IPS DF 19.7 (cell line): ENCODE measurements at places on chromosomes 6 and 20.

DNA sequence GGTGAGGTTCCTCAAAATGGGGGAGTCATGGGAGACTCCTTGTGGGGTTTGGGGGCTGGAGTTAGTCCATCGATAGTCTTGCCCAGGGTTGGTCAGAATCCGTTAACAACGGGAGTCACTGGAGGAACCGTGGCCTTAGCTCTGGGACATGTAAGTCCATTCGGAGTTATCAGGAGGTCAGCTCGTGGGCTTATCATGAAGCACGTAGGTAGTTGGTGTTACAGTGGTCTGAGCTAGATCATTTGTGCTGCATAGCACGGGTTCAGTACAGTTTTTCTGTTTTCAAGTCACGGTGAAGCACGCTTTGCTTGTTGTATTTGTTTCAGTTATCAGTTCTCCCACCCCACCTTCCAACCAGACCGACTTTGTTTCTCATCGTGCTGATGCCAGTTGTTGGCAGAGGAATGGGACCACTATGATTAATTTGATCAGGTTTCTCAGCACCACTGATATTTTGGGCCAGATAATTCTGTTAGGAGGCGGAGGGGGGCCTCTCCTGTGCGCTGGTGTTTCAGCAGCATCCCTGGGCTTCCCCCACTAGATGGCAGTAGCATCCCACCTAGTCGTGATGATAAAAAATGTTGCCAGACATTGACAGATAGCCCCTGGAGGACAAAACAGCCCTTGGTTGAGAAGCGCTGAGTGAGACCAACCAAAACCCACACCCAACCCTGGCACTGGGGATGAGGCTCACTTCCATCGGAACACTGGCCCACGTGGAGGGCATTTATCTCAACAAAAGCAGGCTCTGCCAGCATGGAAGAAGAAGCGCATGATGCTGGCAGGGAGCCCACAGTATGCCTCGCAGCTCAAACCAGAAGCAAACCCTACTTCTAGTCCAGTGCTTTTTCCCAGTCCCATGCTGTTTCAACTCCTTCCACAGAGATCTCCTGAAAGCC, 2.2 kb upstream of the APMAP start:
- DNase-seq: peak; percentile 25

DNA sequence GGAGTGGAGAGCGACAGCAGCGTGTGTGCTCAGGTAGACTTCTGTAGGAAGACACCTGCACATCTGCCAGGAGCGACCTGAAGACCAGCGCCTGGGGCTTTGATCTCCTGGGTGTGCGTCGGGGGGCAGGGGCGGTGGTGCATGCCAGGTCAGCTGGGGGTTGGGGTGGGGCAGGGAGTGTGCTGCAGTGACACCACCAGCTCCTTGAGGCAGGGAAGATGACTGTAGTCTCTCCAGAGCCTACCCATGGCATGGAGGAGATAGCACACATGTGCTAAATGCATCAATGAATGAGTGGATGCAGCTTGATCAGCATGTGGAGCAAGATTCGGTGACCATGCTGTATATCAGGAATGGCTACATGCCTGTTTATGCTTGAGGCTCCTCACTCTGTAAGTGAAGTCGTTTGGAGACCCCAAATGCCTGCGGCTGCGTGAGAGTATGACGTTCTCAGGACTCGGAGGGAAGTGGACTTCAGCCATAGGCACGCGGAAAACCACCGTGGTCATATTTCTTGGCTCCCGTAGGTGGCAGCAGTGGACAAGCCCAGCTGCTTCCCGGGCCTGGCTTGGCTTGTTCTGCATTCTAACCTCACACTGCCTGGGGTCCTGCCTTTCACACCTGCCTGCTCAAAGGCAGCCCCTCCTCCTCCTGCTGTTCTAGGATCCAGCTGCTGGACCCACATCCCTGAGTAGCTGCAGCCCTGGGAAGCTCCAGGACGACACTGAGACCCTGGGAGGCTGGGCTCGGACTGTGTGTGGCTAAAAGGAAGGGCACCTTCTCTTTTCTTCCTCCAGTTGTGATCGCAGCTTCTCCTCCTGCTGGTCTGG, 39.4 kb upstream of the KCNK16 start:
- peak; percentile 80 for DNase-seq

- DNase-seq: no peak
Observed at GRCh38 chr6:56604186-56604585, 38.5 kb downstream of the DST start.

- peak; percentile 25 for DNase-seq
Observed at GRCh38 chr6:24401458-24401857, 1.3 kb upstream of the MRS2 start.

- no peak for DNase-seq
Observed at GRCh38 chr20:42604998-42605956, 584.4 kb downstream of the PTPRT start.

DNA sequence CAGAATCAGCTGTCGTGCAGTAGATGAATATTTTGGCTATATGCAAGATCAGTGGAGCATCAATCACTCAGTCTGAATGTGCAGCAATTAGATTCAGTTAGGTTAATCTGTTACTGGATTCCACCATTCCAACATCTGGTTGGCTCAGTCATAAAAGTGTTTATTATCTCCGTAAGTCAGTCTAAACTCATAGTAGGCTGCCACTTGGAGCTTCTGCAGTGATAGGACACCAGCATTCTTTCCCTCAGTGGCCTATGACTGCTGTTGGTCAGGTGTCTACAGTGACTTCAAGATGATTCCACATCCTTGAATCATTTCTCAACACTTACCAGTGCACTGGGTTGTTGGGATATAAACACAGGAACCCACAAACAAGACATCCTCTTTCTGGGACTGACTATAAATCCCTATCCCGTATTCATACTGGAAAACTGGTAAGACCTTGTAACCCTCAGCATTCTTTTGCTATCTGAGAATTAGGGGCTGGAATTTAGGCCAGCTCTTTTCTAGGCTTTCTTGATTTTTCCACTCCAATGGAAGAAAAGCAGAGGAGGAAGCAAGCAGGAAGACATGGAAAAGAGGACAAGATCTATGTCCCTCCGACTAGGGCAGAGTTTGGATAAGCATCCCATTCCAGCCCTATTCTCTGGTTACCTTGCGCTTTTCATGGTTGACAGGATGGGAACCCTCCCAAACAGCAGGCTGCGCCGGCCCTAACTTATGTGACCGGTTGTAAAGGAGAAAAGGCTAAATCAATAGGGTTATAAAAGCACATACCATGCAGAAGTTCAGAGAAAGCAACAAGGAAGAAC, 919.6 kb downstream of the KIF16B start:
- no peak for DNase-seq

DNA sequence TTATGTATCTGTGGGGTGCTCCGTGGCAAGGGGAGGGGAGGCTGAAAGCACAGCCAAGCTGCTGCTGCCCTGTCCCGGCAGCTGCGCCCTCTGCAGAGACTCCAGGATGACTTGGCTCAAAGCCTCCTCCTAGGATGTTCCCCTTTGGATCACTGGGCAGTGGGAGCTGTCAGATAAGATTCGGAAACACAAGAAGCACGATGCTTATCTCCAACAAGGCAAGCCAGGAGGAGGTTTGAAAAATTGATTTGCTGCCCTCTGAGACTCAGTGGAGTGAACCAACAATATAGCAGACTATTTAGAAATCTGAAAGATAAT, 776.4 kb downstream of the C6orf118 start:
- no peak for DNase-seq

DNA sequence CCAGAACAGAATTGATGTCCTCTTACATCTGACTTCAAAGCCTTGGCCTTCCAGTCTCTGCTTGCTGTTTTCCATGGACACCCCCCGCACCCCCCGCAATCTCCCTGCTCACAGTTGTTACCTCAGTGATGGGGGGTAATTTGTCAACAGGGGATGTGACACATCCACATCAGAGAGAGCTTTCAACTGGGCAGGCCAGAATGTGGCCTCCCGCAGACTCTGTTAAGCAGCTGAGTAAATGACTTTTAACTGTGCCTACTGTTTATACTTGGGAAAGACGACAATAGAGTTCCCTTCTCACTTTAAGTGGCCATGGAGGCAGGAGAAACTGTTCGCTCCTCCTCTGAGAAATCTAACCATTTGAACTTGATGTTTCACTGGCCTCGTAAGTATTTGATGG, 51.0 kb downstream of the TXNDC5 start:
- no peak for DNase-seq

DNA sequence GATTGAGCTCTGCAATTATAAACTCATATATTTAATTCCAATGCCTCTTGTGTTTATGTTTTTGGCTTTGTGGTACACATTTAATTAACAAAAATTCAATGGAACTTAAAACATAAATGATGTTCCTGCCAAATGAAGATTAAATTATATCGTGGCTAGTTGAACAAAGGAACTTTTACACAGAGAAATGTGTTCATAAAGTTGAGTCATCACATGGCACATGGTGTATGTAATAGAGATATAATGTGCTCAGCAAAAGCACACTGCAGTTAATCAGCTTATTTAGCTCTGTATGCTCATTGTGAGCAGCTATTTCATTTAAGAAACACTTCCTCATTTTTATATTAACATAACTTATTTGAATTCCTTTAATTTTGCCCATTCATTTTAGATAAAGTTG, 1295.6 kb upstream of the CITED2 start:
- DNase-seq: no peak

DNA sequence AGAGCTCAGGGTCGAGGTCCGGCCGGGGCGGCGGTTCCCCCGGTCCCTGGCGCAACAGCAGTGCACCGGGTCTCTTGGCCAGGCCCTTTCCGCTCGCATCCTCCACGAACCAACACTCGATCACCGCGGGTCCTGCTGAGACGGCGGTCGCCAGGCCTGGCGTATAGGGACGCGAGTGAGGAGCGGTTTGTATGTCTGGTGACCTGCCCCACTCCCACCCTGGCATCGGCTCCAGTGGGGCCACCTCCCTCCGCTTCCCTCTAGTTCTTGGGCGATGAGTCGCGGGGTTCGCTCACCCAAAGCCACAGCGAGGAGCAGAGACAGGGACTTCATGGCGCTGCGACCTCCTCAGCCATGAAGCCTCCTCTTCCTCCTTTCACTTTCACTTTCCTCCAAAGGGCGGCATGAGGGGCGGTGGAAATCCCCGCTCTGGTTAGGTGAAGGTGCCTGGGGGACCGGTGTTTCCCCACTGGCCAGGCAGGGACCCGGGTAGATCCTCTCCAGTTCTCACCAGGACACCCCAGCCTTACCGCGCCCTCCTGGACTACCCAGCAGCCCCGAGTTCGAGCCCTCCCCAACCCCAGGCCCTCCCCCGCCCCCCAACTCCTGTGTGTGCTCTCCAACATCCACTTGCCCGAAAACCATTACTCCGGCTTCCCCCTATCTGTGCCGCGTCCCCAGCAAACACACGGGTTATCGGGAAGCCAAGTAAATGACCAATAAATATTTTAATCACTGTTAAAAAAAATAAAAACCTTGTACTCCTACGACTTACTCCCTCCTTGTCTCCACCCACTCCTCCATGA, at the start of gene TAPBP:
Gene TAPBP, minus strand, starts transcription at position 370 of the 806 bp plus-strand sequence. Its CDS starts 37 bp downstream, at position 333.
- DNase-seq: no peak

DNA sequence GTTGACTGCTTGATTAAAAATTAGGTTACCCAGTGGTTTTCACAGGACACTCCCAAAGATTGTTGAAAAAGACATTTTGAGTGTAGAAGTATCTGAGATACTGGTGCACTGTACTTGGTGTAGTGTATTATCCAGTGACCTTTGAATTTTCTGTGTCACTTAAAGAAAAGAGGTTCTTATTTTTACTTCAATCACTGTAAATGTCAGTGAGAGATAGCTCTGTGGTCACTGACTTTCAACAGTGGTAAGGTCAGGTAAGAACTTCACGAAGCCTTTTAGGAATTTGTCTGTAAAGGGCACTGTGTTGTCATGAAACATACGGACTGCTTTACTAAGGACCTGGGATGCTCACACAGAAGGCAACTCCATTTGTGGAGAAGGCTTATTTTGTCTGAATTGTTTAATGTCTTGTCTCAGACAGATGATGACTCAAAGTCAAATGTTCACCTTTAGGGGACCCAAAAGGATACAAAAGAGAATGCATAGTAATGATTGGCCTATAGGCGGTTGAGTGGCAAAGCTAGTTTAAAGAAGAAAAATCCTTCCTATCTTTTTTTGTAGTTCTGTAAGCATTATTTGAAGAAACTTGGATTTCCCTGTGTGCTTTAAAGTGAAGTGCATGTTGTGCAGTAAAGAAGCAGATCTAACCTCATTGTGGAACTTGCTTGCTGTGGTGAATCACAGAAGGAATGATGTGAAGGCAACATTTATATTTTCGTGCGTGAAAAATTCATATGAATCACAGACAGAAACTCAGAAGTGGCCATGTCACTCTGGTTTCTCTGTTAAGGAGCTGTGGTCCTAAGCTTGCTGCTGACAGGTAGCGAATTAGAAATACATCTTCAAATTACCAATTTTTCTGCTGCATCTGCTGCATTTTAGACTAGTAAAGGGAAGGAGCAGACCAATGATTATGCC, 47.3 kb downstream of the ZFAND3 start:
- DNase-seq: no peak

GRCh38 chr6:128491100-128491581, 29.3 kb downstream of the PTPRK start:
- DNase-seq: no peak

DNA sequence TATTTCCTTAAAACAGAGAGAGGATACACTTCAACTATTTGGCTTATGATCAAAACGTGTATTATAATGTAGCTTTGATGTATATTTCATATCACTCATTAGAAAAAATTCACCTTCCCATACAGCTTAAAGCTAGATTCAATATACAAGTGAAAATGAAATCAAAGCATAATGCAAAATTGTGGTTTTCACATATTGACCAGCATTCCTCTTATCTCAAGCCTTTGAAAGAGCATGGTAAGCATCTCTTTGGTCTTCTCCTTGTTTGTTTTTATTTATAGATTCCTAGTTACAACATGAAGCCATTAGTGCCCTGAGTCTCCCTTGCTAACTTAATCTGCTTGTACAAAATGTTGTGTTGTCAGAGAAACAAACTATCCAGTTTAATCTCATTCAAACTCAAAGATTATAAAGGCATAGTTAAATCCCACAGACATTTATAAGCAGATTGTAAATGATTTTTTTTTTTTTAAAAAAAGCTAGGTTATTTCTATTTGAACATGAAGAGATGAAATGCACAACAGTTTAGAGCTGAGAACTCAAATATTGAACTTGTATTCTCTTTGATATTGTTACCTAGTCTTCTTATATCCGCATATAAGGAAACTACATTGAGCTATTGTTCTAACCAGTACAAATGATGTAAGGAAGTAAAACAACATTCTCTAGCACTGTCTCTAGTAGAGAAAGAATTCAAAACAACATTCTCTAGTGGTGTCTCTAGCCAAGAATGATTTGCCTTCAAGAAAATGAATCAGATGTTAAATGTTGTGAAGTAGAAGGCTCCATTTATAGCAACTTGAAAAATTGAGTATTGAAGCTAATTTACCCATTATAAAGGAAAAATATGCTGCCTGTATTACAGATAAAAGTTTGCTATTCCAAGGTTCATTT, 31.2 kb upstream of the SMIM28 start:
- no peak for DNase-seq
